ENCODE measurements at places on chromosomes 1 and 21. TPM values are rescaled to one million over a fixed set of nuclear protein-coding genes. Genes with fewer than 3 reads are reported as not detected.

DNA sequence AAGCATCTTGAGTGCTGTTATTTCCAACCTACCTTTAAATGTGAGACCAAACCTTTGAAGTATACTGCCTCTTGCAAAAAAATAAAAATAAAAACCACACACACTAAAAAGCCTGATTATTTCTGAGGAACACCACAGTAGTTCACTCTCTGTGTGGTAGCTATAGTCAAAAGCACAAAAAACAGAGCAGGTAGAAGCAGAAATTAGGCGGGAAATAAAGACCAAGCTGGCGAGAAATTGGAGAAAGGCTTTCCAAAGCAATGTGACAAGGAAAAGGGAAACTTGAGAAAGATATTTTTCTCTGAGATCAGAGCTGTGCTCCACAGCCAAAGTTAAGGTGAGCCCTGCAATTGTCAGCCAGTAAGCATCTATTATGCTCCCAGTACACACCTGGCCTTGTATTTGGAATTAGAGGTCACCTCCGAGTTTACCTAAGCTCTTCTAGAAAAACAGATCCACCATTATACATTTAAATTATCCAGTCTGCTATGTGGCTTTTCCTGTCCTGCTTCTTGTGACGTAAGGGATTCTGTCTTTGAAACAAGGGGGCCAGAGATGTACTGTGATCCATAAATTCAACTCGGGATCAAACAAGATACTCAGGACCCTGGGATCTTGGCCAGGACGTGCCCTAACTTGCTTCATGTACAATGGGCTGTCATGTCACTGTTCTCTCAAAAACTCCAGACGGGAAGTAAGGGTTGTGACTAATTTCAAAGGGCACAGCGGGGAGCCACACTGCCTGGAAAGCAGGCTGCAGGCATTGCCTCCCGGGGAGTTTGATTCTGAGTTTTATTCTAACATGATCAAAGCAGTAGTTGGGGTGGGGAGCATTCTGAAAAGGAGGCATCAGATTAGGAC is 39.8 kb upstream of the RAB4A start:
- ATAC-seq: no peak

DNA sequence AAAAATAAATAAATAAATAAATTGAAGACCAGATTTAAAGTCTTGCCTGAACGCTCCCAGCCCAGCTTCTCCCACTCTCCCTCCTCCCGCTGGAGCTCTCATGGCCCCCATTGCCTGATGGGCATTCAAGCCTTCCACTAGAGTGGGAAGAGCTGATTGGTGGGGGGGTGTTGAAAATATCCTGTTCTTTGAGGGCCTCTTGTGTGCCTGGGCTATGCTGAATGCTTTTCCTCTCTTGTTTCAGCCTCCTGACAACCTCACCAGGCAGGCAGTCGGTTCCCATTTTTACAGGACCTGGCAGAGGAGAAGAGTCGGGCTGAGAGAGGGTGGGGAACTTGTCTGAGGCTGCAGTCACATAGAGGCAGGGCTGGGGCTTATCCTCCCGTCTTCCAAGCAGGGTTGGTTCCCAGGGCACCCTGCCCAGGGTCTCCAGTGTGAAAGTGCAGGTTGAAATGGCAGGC is 59.2 kb upstream of the SSBP3 start:
- ATAC-seq: no peak

Gene CELA2A
- not detected for total RNA-seq

GRCh38 chr1:183090391-183091006 is 67.3 kb downstream of the LAMC1 start:
- ATAC-seq: no peak

DNA sequence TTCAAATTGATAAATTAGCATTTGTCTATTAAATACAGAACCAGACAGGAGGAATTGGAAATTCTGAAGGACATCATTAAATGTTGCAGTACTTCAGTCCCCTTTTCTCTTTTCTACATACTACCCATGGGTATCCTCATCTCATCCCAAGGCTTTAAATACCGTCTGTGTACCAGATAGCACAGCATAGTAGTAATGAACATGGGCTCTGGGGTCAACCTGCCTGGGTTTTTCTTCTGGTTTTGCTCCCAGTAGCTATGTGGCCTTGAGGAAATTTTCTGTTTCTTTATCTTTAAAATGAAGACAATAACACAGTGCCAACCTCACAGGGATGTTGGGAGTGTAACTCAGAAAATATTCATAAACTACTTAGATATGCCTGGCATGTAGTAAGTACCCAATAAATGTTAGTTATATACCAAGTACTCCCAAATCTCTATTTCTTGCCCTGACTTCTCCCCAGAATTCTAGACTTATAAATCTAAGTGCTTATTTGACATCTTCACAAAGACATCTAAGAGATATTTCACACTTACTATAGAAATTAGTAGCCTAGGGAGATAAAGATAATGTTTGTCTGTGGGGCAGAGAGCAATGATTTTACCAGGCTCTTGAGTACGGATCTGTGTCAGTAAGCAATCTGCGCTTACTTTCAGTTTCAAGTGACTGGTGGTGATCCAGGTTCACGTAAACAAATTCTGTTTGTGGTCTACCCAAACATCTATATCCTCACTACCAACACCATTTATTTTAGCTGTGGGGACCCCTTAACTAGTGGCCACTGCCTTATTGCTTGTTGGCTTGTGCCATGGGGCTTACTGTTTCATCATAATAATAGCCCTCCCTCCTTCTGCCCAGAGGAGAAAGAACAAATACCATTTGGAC is 37.3 kb downstream of the VANGL2 start:
- ATAC-seq: peak; percentile 93

DNA sequence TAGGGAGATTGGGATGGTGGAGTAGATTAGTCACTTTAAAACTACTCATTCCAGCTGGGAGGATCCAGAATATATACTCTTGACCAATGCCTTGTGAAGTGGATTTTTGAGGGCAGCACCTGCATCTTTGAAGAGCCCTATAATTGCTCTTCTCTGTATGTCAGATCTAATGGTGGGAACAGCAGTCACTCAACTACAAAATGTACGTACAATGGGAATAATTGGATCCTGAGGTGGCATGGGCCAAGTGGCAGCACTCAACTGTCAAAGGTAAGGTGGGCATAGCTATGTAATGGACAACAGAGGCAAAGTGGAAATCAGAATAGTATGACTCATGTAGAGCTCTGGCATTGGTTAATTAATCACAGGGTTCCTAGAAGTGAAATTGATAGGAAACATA is 51.6 kb upstream of the KIAA0040 start:
- ATAC-seq: no peak

Gene BRINP2
- not detected for total RNA-seq

- no peak for ATAC-seq
Measured at GRCh38 chr1:47574451-47575165, 136.8 kb downstream of the FOXD2 start.

GRCh38 chr1:17930635-17931034 is 175.5 kb downstream of the ACTL8 start:
- no peak for ATAC-seq

DNA sequence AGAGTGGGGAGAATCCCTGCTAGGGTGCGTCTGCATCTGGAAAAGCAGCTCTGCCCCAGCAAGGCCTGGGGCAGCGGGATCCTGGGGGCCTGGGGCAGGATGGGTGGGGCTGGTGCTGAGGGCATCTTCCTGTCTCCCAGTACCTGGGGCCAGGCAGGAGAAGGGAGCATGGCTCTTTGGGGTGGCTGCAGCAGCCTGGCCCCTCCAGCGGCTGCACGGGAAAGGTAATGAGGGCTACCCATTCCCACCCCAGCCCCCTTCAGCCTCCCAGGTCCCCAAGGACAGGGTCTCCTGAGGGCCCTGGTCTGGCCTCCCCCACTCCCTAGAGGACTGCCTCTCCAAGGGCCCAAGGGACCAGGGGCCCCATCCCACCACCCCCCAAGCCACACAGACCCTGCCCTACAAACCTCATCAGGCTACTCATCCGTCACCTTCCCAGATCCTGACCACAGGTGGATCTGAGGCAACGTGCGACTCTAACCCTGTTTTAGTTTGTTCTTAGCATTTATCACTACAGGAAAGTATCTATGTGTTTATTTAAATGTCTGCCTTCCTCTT is 910 bp upstream of the ANKRD65 start:
- ATAC-seq: no peak

- no peak for ATAC-seq
Measured at GRCh38 chr1:222616525-222616924, 1.4 kb upstream of the MIA3 start.

DNA sequence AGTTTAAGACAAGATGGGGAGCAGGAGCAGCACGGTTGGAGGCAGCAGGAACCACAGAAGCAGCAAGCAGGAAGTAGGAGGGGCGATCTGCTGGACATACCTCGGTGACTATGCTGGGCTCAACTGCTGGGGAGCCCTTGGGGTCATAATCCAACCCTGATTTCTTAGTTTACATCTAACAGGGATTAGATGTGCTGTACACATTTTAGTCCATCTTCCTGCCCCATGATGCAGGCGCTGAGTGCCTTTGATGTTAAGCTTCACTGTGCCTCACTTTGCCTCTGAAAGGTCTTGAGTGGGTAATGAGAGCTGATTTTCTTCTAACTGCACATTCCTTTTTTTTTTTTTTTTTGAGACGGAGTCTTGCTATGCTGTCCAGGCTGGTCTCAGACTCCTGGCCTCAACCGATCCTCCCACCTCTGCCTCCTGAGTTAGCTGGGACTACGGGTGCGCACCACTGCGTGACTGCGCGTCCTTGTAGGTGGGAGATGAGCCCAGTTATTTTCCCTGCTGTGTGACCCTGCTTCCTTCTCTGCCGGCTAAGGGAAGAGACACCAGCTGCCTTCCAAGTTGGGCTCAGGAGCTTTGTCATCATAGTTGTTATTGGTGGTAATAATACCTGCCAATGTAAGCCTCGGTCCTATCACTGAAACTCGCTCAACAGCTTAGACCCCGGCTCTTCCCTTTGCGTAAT is 1.1 kb upstream of the RCAN3 start:
- ATAC-seq: peak; percentile 20

- ATAC-seq: no peak
Measured at GRCh38 chr1:178335426-178335825, 161.3 kb downstream of the CLEC20A start.

GRCh38 chr1:84442256-84442655 is 36.8 kb upstream of the RPF1 start:
- ATAC-seq: peak; percentile 99

DNA sequence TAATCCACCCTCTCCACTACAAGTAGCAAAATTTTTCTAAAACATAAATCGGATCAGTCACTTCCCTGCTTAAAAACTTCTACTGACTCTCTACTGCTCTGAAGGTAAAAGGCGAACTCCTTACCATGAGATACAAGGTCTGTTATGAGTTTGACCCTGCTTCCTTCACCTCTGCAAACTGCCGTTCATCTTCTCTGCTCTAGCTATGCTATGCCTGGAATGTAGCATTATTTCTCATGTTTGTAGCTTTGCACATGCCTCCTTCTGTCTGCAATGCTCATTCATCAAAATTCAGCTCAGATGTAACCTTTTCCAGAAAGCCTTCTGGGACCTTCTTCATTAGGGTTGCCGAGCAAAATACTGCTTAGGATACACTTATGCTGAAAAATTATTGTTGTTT is 30.8 kb downstream of the RPL5 start:
- no peak for ATAC-seq

- ATAC-seq: peak; percentile 84
Measured at GRCh38 chr1:194295685-194296084, 1109.3 kb upstream of the B3GALT2 start.

Gene APCS
- not detected for total RNA-seq

DNA sequence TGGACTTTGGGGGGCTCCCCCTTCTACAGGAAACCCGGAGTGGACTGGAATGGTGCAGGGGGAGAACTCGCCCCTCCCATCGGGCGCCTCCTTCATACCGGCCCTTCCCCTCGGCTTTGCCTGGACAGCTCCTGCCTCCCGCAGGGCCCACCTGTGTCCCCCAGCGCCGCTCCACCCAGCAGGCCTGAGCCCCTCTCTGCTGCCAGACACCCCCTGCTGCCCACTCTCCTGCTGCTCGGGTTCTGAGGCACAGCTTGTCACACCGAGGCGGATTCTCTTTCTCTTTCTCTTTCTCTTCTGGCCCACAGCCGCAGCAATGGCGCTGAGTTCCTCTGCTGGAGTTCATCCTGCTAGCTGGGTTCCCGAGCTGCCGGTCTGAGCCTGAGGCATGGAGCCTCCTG is at the start of gene TNFRSF14:
Gene TNFRSF14 (plus strand): TSS at position 95 of the 401 bp plus-strand sequence. CDS start 294 bp downstream, at position 389.
- peak; percentile 57 for ATAC-seq

Gene OR10R2
- not detected for total RNA-seq

DNA sequence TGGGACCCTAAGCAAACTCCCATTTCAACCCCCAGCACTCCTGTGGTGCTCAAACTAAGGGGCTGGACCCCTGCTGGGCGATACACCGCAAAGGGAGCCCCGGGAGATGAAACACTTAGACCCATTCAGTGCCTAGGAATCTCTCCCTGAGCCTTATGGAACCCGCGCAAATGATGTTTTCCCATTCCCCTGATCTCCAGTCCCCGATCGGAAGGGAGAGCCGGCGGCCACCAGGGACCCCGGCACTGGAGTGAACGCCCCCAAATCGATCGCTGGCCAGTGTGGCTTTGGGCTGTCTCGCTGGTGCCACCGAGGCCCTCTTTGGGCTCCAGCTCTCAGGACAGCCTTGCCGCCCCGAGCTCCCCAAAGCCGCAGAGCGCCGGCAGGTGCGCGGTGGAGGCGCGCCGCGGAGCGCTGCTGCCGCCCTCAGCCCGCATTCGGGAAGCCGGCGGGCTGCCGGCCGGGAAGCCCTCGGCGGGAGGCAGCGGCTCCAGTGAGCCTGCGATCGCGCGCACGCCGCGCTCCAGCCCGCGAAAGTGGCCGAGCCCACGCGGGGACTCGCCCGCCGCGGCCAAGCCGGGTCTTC is 1.1 kb downstream of the PLXNA2 start:
- ATAC-seq: no peak

Gene CCDC185
- total RNA-seq: not detected

Gene LRRC53
- not detected for total RNA-seq

GRCh38 chr21:44888581-44889550 is 15.4 kb upstream of the PTTG1IP start:
- no peak for ATAC-seq

Gene TDRD10
- total RNA-seq: not detected

DNA sequence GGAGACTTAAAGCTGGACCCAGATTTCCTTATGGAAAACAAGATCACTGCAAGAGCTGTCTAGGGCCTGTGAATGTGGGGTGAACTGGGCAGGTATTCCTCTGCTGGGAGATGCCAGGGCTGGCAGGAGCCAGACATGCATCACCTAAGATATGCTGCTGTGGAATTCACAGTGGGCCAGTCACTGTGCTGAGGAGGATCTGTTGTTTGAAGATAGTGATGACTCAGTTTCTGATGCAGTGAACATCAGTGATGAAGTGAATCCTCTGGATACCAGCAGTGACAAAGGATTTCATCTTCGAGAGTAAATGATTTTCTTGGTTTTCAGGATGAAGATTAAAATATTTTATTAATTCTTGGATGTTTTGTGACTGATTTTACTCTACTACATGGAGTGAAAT is 29.9 kb upstream of the CAMSAP2 start:
- peak; percentile 24 for ATAC-seq
